ENCODE measurements at places on chromosomes 13 and 19.
A peak's percentile ranks its signal among the peaks of the same experiment; 100 is the strongest.

DNA sequence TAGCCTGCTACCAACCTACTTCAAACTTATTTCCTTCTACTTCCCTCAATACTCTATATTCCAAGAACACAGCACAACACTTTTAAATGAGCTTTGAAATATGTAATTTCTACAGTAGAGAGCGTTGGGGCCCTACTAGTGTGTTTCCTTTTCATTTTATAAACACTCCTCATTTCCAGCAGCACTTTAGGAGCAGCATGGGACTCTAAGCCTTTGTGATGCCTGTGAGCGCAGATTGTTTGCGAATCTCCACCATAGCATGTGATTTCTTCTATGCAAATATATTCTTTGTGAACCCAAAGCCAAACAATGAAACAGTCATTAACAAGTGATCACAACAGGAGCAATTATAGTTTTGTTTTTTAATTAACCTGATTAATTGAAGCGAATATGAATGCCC, 3.6 kb downstream of the SOHLH2 start:
- DNase-seq: no peak

DNA sequence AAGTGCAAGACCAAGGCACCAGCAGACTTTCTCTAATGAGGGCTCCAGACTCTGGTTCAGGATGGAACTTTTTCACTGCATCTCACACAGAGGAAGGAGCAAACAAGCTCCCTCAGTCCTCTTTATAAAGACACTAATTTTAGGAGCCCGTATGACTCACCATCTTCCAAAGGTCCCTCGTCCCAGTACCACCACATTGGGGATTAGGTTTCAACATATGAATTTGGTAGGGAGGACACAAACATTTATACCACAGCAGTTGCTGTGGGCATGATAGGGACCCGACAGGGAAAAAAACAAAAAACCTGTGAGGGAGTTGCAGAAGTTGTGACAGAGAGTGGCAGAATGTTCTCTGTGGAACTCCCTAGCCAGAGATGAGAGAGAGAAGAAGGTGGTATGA, 6.5 kb upstream of the CNMD start:
- no peak for DNase-seq

- DNase-seq: no peak
These were observed 223.2 kb upstream of the PCDH17 start for GRCh38 chr13:57408312-57408711.

DNA sequence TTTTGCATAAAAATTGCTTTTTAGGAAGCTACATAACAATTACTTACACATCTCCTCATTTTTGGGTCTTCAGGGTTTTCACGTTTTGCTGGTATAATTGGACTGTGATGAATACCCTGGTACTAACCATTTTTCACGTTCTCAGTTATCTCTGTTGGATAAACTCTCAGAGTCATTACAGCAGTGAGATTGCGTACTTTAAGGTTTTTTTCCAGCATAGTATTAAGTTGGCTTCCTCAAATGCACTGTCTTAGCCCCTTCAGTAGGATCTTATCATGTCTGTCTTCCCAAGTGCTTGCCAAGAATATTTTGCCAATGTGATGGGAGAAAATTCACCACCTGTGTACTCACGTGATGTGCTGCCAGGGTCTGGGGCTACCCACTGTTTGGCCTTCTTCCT, 342.5 kb downstream of the TEX29 start:
- no peak for DNase-seq

- no peak for DNase-seq
These were observed 16.3 kb downstream of the ELAVL1 start for GRCh38 chr19:7989071-7989575.

DNA sequence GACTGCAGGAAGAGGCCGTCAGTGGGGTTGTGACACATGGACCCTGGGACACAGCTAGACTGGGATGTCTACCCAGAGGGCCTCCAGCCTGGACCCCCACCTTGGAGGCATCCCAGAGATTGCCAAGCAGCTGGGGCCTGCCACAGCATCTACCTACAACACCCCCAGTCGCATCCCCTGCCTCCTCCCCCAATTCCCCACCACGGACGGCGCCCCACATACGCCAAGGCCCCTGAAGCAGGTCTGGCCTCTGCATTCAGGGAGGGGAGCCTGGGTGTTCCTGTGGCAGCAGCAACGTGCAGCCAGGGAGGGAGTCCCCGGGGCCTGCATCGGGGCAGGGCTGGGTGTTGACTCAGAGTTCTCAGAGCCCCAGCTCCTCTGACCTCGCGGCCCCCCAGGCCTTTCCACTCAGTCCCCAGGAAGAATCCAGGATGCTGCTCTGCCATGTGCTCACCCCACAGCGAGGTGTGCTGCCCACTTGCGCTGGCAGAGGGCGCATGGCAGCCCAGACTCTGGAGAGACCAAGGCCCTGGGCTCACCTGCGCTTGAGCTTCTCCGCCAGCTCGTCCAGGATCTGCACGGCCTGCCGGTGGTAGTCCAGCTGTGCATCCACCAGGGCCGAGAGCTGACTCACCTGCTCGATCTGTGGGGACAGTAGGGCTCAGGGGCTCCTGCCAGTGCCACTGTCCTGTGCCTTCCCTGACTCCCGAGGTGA, 19.6 kb downstream of the MPND start:
- no peak for DNase-seq

- no peak for DNase-seq
These were observed 4.3 kb downstream of the F2RL3 start for GRCh38 chr19:16892868-16893685.

- no peak for DNase-seq
These were observed 21.7 kb downstream of the ZIC5 start for GRCh38 chr13:99949679-99950413.

- no peak for DNase-seq
These were observed 1.1 kb upstream of the PSMC4 start for GRCh38 chr19:39969681-39970424.

GRCh38 chr19:41698746-41699230, 9.6 kb upstream of the CEACAM5 start:
- no peak for DNase-seq

DNA sequence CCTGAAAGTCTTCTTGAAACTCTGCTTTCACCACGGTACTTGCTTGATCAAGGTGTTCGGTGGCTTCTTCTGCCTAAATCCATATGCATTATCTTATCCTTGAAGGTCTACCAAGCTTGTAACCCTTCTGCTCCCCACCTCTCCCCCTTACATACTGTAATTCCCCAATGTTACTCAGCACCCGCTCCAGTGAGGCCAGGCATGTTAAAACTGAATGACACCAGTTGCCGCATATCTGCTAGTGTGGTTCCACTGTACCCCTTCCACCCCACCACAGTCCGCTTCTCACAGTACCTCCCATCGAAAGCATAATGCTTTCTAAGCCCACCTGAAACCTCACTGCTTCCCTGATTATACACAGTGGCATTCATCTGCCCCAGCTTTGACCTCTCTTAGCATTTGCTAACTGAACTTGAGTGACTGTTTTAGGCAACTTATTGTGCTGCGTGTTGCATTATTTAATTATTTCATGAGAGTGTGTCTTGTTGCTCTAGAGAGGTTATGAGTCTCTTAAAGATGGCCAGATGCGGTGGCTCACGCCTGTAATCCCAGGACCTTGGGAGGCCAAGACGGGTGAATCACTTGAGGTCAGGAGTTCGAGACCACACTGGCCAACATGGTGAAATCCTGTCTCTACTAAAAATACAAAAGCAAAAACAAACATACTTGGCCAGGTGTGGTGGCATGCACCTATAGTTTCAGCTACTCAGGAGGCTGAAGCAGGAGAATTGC, 87.6 kb upstream of the MBNL2 start:
- DNase-seq: no peak

GRCh38 chr19:16394681-16395375, 70.2 kb downstream of the KLF2 start:
- DNase-seq: no peak

DNA sequence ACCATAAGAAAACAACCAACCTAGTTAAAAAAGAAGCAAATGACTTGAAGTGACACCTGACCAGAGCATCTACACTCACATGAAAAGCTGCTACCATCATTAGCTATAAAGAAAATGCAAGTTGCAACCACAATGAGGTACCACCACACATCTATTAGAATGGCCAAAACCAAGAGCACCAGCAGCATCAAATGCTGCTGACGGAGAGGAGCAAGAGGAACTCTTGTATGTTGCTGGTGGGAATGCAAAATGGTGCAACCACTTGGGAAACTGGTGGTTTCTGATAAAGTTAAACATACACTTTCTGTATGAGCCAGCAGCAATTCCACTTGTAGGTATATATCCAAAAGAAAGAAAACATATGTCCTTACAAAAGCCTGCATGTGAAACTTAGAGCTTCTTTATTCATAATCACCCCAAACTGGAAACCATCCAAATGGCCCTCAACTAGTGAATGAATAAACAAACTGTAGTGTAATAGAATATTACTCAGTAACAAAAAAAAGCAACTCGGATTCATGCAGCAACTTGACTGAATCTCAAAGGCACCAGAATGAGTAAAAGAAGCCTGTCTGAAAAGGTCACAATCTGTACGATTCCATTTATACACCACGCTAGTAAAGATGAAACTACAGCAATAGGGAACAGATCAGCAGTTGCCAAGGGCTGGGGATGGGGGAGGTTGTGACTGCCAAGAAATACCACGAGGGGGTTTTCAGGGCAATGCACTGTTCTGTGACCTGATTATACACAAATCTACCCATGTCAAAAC, 60.9 kb upstream of the RANBP3 start:
- no peak for DNase-seq

GRCh38 chr19:50939596-50939995, 13.2 kb downstream of the KLK5 start:
- no peak for DNase-seq

GRCh38 chr19:41528106-41528505, 47.9 kb upstream of the CEACAM21 start:
- no peak for DNase-seq

GRCh38 chr19:50567882-50568727, at the start of gene LRRC4B:
LRRC4B (minus strand) TSS chr19:50568435; CDS start chr19:50548838, 19,597 bp downstream.
- peak; percentile 40 for DNase-seq

DNA sequence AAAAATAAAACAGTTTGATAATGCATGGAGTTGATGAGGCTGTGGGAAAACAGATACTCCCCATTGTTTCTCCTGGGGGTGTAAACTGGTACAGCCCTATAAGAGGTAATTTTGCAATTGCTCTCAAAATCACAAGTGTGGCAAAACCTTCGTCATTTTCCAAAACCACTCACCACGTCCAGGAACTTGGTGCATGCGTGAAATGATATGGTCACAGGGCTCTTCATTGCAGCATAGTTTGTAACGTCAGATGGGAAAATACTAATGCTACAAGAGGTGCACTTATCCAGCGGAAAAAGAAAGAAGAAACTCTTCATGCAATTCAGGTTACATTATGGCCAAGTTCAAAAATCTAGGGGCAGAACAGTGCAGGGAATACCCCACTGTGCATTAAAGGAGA, 11.9 kb upstream of the PLAUR start:
- DNase-seq: no peak

- DNase-seq: no peak
These were observed 407.8 kb downstream of the ZNF536 start for GRCh38 chr19:30780032-30780431.

DNA sequence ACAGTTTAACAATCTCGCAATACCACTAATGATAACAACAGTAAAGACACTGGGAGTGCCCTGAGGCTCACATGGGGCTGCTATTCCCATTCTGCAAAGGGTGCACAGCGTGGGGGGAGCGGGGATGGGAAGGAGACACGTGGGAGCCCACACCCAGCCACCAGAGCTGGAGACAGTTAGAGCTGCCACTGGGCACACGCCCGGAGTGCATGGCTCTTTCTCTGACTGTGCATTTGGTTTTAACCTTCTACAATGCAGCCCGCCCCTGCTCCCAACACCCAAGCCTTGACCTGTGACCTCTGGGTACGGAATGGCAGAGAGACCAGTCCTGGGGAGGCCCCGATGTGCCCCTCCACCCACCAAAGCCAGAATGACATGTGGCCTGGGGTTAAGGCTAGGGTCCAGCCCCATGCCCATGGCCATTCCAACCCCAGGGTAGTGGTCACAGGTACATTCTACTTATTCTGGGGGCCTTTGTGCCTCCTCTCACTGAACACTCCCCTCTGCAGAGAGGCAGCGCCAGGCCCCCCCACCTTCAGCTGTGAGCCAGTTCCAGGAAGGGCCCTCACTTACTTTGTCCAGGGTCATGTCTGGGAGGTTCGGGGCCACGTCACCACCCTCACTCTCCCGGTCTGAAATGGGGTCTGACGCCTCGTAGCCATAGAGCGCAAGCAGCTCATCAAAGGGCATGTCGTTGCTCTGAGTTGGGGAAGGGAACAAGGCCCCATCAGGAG, 17.1 kb downstream of the MIER2 start:
- no peak for DNase-seq

- no peak for DNase-seq
These were observed 275.1 kb downstream of the EFNB2 start for GRCh38 chr13:106260352-106260751.

DNA sequence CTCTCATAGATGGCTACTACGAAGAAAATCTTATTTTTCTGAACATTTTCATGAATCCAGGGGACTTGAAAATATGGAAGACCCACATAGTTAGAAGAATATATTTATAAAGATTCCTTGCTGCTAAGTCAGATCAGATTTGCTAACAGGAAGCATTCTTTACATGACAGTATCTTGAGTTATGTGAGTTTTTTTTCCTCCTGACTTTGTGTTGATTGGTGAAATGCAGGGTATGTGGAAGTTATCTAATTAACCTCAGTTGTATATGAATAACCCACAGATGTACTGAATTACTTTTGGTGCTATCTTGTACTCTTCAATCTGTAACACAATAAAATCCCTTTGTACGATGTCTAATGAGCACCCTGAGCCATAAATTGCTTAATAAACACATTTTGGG, 53.8 kb downstream of the ESD start:
- no peak for DNase-seq

DNA sequence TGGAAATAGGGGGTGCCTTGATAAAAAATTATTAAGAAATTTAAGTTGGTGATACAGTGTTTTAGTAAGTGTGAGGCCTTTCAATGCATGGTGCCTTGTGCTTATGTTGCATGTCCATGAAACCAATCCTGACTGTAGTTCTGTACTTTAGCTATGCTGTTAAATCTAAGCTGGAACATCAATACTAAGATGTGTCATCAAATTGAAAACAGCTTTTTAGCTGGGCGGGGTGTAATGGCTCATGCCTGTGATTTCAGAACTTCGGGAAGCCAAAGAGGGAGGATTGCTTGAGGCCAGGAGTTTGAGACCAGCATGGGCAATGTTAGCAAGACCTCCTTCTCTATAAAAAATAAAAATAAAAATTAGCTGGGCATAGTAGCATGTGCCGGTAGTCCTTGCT, 930.3 kb upstream of the PCDH9 start:
- no peak for DNase-seq

GRCh38 chr13:33940256-33940655, 122.3 kb downstream of the RFC3 start:
- DNase-seq: no peak

DNA sequence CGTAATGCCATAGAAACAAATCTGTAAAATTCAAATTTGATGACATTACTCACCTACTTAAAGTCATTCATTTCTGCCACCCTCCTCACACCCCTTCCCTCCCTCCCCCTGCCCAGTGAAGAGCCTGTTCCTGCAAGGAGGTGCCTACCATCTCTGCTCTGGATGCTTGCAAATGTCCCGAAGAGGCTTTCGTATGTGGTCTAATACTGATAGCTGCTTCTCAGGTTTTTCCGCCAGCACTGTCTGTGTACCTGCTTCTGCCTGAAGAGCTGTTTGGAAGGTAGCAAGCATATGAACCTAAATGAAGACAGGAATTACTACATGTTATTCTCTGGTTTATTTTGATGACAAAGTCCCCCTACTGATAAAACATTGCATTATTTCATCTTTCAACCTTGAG, 57.1 kb downstream of the GPALPP1 start:
- no peak for DNase-seq

- DNase-seq: no peak
These were observed 17.3 kb downstream of the DHRS12 start for GRCh38 chr13:51786425-51787265.

- DNase-seq: no peak
These were observed 472.7 kb upstream of the NBEA start for GRCh38 chr13:34469196-34469986.

All from NCI-H2171 (cell line).